NCI-H187 (cell line): ENCODE measurements at places on chromosomes 3 and 15.
A peak's percentile ranks its signal among the peaks of the same experiment; 100 is the strongest.

- DNase-seq: no peak
Observed at GRCh38 chr3:150428562-150428961, 20.5 kb downstream of the TSC22D2 start.

GRCh38 chr15:65521350-65521749 is 3.9 kb upstream of the DPP8 start:
- DNase-seq: no peak

- no peak for DNase-seq
Observed at GRCh38 chr3:20516311-20516710, 330.3 kb upstream of the SGO1 start.

GRCh38 chr3:185207481-185207880 is 46.4 kb downstream of the EHHADH start:
- no peak for DNase-seq

DNA sequence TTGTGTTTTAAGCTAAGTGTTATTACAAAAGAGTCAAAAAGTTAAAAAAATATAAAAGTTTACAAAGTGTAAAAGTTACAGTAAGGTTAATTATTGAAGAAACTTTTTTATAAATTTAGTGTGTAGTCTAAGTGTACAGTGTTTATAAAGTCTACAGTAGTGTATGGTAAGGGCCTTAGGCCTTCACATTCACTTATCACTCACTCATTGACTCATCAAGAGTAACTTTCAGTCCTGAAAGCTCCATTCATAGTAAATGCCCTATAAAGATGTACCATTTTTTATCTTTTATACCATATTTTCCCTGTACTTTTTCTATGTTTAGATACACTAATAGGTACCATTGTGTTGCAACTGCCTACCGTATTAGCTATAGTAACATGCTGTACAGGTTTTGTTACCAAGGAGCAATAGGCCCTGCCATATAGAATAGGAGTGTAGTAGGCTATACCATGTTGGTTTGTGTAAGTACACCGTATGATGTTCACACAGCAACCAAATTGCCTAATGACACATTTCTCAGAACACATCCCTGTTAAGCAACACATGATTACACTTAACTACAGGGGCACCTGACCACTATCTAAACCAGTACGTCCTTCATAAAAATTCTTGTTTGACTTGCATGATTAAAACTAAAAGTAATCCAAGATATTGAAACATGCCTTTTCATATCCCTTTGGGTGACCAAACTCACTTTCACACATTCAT is 17.2 kb downstream of the RAD18 start:
- no peak for DNase-seq

DNA sequence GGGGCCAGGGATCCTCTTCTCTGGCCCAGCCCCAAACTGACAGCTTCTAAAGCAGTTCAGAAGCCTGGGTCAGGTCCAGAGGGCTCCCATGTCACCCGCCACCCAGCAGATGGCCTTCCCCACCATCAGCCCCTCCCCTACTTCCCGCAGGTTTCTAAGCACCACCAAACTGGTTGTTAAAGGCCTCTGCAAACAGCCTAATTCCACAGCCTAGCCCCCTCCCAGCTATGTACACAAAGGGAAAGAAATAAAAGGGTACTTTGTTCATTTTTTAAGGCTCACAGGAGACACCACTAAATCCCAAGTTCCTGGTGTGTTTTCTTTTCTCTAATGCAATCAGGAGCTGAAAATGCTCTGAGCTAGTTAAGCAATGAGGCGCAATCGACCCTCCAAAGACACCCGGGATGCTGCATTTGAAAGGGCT is 30.6 kb downstream of the PLCH1 start:
- no peak for DNase-seq

GRCh38 chr3:126777366-126777765 is 73.3 kb downstream of the CHCHD6 start:
- DNase-seq: peak; percentile 11

GRCh38 chr3:36295296-36295695 is 85.0 kb upstream of the STAC start:
- DNase-seq: no peak

DNA sequence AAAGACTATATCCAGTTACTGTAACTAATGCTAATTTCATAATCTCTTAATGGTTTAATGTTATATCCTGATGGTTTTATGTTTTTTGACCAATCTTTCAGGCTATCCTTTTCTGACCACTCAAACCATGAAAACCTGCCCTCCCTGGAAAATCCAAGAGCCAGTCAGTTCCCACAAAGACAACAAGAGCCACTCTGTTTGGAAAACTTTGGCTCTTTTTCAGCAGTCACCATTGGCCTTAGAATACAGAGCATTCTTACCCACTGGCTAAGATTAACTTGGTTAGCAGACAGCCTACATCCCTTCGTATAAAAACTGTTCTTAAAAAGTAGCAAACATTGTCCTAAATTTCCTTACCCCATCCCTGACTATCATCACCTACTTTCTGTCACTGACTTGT is 32.9 kb downstream of the ALCAM start:
- DNase-seq: no peak

GRCh38 chr3:126952261-126952982 is 30.5 kb upstream of the PLXNA1 start:
- no peak for DNase-seq

- DNase-seq: no peak
Observed at GRCh38 chr3:9598783-9599387, 45.3 kb upstream of the LHFPL4 start.

- no peak for DNase-seq
Observed at GRCh38 chr15:94411285-94411684, 179.9 kb downstream of the MCTP2 start.

DNA sequence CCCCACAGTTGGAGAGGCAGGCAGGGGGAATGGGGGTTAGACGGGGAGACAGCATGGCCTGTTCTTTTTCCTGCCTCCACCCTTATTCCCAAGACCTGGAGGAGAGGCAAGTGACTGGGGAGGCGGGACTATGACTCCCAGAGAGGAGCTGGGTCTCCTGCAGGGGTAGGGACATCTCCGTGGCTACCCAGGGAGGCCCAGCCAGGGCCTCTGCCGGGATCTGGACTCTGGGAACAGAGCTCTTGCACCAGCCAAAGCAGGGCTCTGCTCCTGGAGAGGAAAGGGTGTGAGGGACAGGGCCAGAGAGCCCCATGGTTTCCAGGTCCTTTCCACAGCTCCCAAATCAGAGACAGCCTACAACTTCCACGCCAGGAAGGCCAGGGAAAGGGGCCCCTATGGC is 22.8 kb downstream of the CFAP100 start:
- DNase-seq: no peak

DNA sequence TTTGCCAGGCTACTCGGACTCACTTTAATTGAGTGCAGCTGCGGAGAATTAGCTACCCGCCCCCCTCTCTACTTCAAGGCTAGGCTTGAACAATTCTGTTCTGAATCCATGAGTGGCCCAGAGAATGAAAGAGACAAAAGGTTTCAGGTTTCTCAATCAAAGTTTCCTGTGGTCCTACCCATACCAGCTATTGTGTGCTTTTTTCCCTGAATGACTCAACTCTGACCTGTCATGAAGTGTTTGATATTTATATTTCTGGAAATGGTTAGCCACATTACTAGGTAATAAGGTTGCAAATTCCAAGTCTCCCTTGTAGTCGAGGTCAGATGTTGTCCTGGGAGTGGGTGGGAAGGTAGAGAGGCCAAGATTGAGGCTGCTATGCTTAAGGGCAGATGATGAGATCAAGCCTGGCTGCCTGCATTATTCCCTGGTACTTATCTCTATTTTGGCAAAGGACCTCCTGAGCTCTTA is 392.7 kb upstream of the TBL1XR1 start:
- DNase-seq: peak; percentile 13

DNA sequence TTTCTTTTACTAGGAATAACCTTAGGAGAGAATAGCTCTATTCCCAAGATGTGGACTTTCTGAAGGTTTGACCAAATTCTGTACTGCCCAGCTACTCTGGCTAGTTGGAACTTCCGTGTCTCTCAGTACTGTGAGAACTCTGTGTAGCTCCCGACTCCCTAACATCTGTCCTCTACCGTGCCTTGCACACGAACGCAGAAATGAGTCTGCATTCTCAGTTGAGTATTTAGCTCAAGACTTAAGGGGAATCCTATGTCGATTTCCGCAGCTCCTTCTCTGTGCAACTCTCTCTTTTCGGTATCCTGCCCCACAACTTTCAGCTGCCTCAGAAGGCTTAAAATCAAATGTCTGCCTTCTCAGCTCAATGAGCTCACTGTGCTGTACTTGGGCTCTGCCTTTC is 86.7 kb upstream of the EPHB3 start:
- DNase-seq: no peak

- no peak for DNase-seq
Observed at GRCh38 chr3:118000219-118000618, 1034.4 kb downstream of the IGSF11 start.

- DNase-seq: no peak
Observed at GRCh38 chr3:78123058-78123457, 1083.2 kb downstream of the ROBO2 start.

- DNase-seq: no peak
Observed at GRCh38 chr15:95247071-95247984, 1016.0 kb downstream of the MCTP2 start.

- no peak for DNase-seq
Observed at GRCh38 chr3:114714957-114715460, 421.2 kb downstream of the TIGIT start.

GRCh38 chr3:48504051-48504946 is at the start of gene SHISA5:
Gene SHISA5 (minus strand): TSS chr3:48504174. CDS start chr3:48504094, 80 bp downstream.
- DNase-seq: no peak

GRCh38 chr3:140077406-140077805 is 142.4 kb downstream of the CLSTN2 start:
- DNase-seq: no peak

GRCh38 chr3:77815467-77815866 is 775.6 kb downstream of the ROBO2 start:
- DNase-seq: no peak

DNA sequence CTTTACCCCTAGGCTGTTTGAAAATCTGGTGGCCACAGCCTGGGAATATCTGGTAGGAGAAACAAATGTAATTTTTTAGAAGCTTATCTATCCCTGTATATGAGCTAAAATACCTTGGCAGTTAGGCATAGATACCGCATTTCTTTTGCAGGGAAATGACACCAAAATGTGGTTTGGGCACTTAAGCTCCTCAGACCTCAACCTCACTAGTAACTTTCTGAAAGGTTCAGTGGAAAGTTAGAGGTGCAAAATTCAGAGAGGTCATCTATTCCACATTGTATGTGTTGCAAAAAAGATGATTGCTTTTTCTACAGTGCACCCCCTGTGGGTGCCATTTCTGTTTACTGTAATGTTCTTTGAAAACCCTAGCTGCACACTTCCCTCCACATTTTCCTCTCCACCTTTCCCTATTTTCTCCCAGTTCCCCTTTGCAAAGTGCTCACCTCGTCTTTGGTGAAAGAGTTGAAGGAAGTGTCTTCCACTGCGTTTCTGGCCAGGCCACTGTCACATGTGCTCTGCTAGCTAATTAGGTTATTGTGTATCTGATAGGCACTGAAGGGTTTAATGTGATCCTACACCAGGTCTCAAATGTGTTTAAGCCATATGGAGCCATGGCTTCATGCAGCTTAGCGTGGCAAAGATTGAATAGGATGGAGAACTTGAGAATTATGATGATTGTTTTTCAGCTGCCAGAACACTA is 1.3 kb downstream of the SACM1L start:
- no peak for DNase-seq

DNA sequence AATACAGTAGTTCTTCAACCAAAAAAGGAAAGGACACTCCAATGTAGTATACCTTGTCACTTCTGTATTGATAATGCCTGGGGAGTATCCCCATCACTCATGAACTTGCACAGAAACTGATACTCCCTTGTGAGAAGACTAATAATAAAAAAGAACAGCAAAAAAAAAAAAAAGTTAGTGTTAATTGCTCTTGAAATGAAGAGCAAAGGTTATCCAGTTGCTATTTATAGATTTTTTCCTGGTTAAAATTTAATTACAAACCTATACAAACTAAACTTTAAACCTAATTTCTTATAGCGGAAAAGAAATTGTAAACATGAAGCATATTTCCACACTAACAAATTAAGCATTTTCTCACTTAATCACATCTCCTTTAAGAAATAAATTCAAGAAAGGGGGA is 6.7 kb downstream of the PLOD2 start:
- no peak for DNase-seq

DNA sequence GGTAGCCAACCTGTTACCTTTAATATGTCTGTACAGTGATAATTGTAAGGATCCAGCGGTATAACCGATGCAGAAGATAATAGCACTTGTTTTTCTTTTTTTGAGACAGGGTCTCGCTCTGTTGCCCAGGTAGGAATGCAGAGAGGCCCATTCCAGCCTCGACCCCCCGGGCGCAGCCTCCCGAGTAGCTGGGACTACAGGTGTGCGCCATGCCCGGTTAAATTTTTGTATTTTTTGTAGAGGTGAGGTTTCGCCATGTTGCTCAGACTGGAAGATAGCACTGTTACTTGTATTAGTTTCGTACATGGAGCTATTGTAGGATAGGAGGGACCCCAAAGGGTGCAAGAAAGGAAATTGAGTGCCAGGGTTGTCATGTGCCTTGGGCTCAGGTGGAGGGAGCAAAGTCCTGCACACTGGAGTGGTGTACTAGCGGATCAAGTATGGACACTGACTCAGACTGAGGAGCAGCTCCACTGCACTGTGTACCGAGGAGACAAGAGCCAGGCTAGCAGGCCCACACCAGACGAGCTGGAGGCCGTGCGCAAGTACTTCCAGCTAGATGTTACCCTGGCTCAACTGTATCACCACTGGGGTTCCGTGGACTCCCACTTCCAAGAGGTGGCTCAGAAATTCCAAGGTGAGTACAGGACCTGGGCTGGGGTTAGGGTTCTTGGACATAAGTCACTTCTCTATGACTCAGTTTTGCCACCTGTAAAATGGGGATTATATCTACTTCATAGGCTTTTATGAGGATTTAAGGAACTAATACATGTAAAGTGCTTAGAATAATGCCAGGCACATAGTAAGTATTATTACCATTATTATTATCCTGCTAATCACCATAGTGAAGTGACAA is 1.0 kb downstream of the OGG1 start:
- no peak for DNase-seq

DNA sequence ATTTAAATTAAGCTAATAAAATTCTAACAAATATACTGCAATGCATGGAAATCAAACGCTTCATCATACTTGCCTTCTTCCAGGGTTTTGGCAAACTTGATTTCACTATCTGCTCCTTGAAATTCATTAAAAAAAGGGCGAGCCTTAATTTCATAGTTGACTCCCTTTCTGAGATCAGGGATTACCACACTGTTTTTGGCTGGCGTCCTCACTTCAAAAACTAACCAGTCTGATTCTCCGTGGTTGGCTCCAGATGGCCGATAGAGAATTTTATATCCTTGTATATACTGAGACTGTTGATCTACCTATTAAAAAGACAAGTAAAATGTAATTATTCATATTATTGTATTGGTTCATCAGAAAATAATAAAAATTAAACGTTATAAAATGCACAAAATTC is 1106.8 kb downstream of the ROBO1 start:
- no peak for DNase-seq
